Fibroblast of the aortic adventitia (primary cell): ENCODE measurements at places on chromosomes 16 and 17.

DNA sequence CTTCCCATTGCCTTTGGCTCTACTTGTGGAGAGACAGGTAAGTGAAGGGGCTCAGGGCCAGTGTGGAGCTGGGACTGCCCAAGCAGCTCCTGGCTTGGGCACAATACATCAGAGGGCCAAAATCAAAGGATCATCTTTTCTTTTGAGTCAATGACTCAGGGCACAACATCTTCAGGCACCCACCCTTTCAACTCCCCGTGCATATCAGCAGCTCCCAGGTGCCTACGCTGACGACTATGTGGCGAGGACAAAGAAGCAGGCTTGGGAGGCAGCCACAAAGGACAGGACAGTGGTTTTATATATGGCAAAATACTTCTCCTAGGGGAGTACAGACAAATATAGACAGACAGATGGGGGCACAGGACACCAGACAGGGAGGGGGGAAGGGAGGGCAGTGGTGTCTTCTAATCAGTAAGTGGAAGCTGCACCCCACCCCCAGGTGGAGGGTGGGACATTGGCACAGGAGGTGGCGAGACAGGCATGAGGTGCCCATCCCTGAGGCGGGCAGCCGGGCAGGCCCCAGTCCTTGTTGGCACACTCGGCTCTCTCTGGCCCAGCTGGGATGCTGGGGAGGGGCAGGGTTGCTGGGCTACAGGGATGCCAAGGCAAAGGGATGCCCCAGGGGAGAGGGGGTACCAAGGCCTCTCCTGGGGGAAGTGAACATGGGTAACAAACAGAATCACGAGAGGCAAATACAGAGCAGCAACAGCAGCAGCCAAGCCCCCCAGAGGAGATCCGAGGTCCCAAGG, 7.7 kb upstream of the ARL5C start:
- DNase-seq, result no peak

- peak; percentile 88 for DNase-seq
Measured at GRCh38 chr17:7589204-7589868, 558 bp downstream of the SOX15 start.

- no peak for DNase-seq
Measured at GRCh38 chr16:26644912-26645543, 421.7 kb upstream of the C16orf82 start.

DNA sequence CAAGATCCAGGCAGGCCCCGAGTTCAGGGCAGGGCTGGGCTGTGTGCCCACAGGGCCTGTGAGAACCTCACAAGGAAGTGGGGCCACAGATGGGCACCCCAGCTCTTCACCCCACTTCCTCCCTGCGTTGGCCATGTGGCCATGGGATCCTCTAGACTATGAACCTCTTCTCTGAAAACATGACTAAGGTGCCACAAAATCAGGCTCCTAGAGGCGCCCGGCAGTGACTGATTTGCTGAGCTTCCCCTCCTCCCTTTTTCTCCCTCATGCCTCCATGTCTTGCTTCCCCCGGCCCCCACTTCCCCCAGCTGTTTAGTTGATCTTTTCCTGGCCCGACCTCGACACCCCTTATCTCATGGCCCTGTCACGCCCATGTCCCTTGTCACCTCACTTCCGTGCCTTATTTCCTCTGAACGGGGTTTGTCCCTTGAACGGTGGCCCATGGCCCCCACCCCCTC, 87.1 kb downstream of the KCNJ12 start:
- no peak for DNase-seq

DNA sequence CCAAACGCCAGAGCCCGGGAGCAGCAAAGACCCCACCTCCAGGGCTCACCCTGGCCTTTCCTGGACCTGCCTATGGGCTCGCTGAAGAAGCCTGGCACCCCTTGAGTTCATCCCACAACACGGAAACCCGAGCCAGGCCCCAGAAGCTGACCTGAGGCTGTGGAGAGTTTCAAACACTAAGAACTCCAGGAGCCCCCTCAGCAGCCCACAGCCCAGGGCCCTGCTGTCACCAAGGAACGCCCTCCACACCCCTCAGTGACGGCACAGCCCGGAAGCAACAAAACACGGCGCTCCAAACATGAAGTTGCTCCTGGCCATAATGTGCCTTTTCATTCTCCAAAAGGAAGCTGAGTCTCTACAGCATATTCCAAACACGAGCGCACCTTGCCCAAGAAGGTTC, 9.2 kb downstream of the SLC38A10 start:
- no peak for DNase-seq

- DNase-seq, result no peak
Measured at GRCh38 chr17:42313773-42314566, 25.7 kb downstream of the STAT5A start.

GRCh38 chr16:87581857-87582215, 20.5 kb upstream of the JPH3 start:
- DNase-seq, result peak; percentile 99

GRCh38 chr16:65745-66144, 6.7 kb downstream of the RHBDF1 start:
- DNase-seq, result peak; percentile 75

- no peak for DNase-seq
Measured at GRCh38 chr17:67076290-67076689, 31.9 kb downstream of the CACNG1 start.

- peak; percentile 23 for DNase-seq
Measured at GRCh38 chr17:79706931-79707850, 23.6 kb upstream of the ENPP7 start.

DNA sequence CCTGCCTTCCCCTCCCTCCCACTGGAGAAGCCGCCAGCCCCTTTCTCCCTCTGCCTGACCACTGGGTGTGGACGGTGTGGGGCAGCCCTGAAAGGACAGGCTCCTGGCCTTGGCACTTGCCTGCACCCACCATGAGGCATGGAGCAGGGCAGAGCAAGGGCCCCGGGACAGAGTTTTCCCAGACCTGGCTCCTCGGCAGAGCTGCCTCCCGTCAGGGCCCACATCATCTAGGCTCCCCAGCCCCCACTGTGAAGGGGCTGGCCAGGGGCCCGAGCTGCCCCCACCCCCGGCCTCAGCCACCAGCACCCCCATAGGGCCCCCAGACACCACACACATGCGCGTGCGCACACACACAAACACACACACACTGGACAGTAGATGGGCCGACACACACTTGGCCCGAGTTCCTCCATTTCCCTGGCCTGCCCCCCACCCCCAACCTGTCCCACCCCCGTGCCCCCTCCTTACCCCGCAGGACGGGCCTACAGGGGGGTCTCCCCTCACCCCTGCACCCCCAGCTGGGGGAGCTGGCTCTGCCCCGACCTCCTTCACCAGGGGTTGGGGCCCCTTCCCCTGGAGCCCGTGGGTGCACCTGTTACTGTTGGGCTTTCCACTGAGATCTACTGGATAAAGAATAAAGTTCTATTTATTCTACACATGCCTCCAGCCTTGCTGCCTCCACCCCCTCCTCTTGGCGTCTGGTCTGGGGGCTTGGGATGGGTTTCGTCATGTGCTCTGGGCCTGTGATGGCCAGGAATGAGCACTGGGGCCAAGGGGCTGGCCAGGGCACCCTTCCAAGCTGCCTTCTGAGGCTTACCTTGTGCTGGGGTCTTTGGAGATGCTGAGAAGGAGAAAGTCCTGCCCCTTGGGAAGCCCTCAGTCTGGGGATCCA, 7.3 kb downstream of the GJD3 start:
- DNase-seq, result no peak

DNA sequence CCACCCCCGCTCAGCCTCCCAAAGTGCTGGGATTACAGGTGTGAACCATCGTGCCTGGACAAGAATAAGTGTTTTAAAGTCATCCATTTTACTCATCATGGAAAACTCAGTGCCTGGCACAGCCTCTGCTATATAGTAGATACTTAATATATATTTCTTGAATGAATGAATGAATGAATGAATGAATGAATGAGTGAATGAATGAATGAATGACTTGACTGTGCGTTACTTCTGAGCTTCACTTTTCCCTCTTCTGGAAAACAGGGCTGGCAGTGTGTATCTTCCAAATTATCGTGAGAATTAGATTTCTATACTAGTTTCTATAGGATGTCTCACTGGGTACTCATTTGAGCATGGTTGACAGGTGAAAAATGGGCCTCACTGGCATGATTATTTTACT, 307.3 kb upstream of the ERCC4 start:
- DNase-seq, result no peak

- DNase-seq, result peak; percentile 91
Measured at GRCh38 chr17:77096570-77097214, 44.1 kb upstream of the SEC14L1 start.

GRCh38 chr17:64706224-64707049, 44.3 kb upstream of the SMURF2 start:
- no peak for DNase-seq

GRCh38 chr16:629185-629832, 1.5 kb upstream of the WFIKKN1 start:
- DNase-seq, result no peak

DNA sequence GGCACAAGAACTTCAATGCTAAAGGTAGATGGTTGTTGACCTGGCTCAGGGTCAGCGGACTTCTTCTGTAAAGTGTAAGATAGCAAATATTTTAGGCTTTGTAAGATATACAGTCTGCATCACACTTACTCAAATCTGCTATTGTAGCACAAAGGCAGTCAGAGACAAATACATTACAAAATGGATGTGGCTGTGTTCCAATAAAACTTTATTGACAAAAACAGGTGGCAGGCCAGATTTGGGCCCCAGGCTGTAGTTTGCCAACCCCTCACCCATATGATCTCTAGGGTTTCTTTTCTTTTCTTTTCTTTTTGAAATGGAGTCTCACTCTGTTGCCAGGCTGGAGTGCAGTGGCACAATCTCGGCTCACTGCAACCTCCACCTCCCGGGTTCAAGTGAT, 39.5 kb upstream of the TMEM132E start:
- no peak for DNase-seq

DNA sequence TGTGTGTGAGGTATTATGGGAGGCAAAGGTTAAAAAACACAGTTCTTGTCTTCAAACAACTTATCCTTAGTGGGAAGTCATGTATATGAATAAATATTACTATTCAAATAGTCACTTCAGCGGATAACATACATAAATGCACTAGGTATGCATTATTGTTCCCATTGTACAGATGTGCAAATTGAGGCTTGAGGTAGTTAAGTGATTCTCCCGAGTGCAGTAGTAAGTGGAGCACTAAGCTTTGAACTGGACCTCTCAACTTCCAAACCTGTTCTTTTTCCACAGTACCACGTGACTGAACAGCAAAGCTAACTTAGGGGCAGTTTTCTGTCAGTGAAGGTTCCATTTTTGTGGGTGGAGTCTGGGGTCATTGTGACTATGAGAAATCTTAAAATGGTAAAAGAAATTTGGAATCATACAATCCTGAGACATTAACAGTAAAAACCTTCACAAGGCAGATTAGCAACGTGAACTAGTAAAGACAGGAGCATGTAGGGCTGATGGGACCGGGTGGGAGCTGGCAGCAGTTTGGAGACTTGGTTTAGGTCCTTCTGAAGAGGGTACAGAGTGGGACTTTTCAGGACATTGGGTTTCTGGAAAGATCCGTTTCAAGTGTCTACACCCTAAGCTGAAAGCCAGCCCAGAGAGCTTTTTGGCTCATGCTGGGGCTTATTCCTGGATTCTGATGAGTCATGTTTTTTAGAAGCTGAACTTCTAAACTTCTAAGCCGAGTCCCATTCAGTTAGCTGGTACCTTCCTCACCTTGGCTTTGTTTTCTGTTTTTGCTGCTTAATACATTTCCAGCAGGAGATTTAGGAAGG, 204.9 kb downstream of the PRKCA start:
- DNase-seq, result peak; percentile 91

DNA sequence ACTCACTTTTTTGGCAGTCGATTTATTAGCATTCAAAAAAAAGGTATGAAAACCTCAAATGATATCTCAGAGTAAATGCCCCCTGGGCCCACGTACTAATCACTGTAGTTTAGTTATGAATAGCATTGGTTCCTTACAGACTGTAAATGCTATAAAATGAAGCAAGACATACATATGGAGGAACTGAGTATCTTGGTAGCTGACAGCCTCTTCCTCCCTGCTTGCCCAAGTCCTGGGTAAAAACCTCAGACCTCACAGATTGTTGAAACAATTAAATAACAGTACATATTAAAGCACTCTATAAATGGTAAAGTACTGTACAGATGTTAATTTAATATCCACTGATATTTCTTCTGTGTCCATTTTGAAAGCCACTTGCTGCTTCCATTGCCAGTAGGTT, 33.2 kb upstream of the ABCC11 start:
- DNase-seq, result no peak

DNA sequence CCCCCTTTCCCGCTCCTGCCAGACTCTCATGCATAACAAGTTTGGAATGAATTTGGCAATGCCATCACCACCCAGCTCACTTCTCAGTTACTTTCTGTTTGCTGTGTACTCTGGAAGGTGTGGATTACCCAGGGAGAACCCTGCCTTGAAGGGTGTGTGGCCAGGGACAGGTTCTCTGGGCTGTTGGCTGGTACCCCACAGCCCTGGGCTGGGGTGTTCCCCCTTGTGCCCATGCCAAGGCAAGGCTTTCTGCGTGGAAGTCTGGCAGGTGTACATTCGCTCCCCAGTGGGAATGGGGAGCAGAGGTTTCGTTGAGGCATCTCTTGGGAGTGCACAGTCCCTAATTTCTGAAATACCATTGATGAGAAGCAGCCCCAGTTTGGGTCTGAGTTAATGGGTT, 187.7 kb downstream of the CCDC182 start:
- no peak for DNase-seq

GRCh38 chr17:57294629-57295501, 38.5 kb downstream of the MSI2 start:
- no peak for DNase-seq

DNA sequence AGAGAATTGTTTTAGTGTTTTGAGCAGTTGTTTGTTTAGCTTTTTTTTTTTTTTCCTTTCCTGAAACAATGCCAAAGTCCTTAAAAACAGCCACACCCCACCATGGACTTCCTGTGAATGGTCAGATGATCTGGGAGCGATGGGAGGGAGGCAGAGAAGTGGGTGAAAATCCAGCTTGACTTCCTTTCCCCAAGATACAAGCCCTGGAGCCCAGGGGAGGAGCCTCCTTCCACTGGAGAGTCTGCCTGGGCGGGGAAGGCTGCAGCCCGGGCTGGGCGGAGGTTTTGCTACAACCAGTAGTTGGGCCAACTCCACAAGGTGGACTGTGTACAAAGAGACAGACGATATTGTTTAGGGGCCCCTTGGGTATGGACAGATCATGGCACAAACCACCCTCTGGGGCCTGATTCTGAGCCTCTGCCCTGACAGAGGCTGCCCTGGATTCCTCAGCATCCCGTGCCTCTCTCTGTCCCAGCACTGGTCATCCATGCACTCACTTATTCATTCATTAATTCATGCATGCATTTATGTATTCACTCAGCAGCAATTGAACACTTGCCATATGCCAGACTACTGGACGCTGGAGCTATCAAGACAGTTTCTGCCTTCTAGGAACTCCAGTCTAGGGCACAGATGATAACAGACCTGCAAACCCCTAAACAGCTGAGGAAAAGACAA, 29.8 kb downstream of the WSB1 start:
- DNase-seq, result peak; percentile 83

- DNase-seq, result peak; percentile 71
Measured at GRCh38 chr17:9217151-9218056, 196.1 kb downstream of the NTN1 start.

- DNase-seq, result no peak
Measured at GRCh38 chr16:57935904-57936303, 35.0 kb downstream of the CNGB1 start.
